Muscle of leg (tissue), 16 donors: ENCODE measurements at places on chromosomes 7 and 10.

- DNase-seq, result peak; percentile 11
These were observed 338.5 kb downstream of the SEMA3D start for GRCh38 chr7:84848219-84848973.

GRCh38 chr7:105617280-105618015 is 36.2 kb upstream of the EFCAB10 start:
- DNase-seq, result no peak

- DNase-seq, result no peak
These were observed 302.1 kb downstream of the FZD1 start for GRCh38 chr7:91566402-91566732.

GRCh38 chr10:128257428-128257827 is 131.2 kb upstream of the MKI67 start:
- DNase-seq, result no peak

GRCh38 chr7:34844406-34844805 is 186.4 kb downstream of the NPSR1 start:
- DNase-seq, result peak; percentile 22

DNA sequence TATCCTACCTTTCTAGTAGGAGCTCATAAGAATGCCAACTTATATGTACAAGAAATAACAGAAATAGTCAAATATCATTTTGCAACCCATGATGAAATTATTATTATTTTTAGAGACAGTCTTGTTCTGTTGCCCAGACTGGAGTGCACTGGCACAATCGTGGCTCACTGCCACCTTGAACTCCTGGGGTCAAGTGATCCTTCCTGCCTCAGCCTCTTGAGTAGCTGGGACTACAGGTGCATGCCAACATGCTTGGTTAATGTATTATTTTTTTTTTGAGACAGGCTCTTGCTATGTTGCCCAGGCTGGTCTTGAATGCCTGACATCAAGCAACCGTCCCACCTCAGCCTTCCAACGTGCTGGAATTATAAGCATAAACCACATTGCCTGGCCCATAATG is 44.8 kb downstream of the TNPO3 start:
- DNase-seq, result no peak

DNA sequence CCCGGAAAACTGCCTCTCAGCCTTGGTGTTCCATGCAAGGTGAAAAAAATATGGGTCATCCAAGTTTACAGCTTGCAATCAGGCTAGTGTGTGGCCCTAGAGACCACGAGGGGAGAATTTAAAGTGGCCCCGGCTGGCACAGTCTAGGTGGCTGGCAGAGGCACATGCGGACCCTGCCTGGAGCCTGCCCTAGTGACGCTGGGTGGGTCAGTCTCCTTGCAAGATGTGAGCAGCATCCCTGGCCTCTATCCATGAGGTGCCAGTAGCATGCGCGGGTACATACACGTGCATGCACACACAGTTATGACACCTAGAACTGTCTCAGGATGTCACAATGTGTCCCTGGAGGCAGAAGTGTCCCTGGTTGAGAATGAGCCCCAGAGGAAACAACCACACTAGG is 22.4 kb upstream of the ZNF716 start:
- DNase-seq, result no peak

DNA sequence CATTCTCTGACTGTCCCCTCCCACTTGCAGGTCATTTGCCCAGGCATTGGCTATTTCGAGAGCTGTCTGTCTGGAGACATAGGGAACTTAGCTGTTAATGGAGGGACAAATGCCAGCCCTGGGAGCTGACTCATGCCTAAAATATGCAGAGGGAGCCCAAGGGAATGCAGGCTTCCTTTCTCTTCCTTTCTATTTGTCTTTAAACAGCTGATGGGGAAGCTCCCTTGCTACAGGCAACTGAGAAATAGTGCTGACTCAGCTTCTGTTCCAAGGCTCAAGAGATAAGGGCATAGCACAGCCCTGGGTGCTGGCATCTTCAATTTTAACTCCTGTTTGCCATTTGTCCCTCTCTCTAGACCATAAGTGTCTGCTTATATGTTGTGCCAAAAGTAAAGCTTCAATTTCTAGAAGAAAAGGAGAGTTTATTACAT is 82.7 kb upstream of the C1GALT1 start:
- peak; percentile 90 for DNase-seq

DNA sequence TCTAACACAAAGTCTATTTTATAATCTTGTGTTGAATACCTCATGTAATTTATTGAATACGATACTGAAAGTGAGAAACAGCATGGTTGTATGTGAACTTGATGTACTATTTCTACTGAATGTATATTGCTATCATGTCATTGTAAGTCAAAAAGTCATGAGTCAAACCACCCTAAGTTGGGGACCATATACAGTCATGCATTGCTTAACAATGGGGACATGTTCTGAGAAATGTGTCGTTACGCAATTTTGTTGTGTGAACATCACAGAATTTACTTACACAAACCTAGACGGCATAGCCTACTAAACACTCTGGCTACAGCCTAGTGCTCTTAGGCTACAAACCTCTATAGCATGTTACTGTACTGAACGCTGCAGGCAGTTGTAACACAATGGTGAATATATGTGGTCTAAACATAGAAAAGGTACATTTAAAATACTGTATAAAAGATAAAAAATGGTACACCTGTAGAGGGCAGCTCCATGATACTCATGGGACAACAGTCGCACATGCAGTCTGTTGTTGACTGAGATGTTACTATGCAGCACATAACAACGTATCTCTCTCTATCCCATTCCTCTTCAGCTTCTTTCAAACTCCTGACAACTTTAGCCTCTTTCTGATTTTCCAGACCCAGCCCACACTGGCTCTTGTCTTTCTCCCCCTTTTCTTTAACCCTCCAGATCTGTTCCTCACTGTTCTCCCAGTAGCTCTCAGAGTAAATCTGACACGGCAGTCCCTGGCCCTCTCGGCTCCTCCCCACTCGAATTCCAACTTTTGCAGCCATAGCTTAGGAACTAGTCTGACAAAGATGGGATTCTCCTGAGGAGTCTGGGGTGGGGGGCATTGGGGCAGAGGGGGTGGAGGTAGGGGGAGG is 90.1 kb downstream of the SNX10 start:
- no peak for DNase-seq

GRCh38 chr10:1174022-1174421 is 117.8 kb downstream of the WDR37 start:
- no peak for DNase-seq

GRCh38 chr7:91692800-91693199 is 187.7 kb downstream of the MTERF1 start:
- peak; percentile 89 for DNase-seq

- DNase-seq, result no peak
These were observed 534.9 kb upstream of the GALNT17 start for GRCh38 chr7:70597066-70597465.

DNA sequence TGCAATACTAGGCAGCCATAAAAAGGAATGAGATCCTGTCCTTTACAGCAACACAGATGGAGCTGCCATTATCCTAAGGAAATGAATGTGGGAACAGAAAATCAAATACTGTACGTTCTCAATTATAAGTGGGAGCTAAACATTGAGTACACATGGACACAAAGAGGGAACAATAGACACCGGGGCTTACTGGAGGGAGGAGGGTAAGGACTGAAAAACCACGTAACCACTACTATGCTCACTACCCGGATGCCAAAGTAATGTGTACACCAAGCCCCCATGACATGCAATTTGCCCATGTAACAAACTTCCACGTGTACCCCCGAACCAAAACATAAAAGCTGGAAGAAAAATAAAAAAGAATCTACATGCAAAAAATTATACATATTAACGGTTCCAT is 587.0 kb downstream of the PARD3 start:
- DNase-seq, result no peak

- no peak for DNase-seq
These were observed 1034.5 kb upstream of the LRRTM3 start for GRCh38 chr10:65891073-65891981.

- DNase-seq, result no peak
These were observed 276.5 kb downstream of the PTPRN2 start for GRCh38 chr7:158310924-158311666.
